ENCODE measurements at places on chromosomes 3 and 15.

- no peak for DNase-seq
These were observed 100.7 kb downstream of the ARPP21 start for GRCh38 chr3:35739964-35740527.

DNA sequence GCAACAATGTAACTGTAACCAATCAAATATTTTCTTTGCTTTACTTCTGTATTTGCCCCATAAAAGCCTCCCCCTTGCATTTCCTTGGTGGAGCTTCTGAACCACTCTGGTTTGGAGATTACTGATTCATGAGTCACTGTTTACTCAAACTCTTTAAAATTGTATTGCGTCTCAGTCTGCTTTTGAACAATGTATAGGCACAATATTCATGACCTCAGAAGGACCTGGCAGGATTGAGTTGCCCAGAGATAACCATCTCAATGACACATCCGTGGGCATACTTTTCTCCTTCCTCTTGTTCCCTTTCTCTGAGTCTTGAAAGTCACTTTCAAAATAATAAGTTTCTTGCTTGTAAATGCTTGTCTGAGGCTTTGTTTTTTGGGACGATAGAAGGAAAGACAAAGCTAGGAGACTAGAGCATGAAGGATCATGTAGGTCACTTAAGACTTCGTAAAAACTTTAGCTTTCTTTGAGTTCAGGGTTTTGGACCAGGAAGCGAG lies 57.1 kb upstream of the POU1F1 start:
- no peak for DNase-seq

GRCh38 chr15:100952566-100952965 lies 33.4 kb downstream of the LRRK1 start:
- no peak for DNase-seq

DNA sequence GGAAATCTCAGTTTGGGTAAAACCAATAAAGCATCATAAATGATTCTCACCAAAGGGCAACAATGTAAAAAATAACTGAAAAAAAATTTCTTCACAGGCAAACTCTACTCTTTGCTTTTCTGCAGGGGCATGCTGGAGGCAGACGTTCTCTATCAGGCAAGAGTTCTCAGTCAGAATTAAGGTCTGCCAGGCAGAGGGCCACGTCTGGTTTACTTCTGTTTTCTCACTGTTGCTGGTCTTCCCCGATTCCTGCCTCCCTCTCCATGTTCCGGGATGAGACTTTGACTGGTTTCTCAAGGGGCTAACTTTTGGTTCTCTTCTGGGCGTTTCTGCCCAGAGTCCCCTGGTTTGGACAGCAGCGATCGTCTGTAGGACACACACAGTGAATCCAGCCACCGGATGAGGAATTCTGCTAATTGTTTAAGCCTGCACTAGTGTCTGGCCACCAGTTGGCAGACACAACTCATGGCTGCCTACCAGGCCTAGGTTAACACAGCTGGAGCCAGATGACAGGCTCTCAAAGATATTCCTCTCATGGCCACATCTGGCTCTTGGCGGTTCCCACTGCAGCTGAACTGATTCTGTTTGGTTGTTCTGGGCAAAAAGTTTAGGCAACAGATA lies 273.1 kb downstream of the FOXP1 start:
- DNase-seq, result no peak

DNA sequence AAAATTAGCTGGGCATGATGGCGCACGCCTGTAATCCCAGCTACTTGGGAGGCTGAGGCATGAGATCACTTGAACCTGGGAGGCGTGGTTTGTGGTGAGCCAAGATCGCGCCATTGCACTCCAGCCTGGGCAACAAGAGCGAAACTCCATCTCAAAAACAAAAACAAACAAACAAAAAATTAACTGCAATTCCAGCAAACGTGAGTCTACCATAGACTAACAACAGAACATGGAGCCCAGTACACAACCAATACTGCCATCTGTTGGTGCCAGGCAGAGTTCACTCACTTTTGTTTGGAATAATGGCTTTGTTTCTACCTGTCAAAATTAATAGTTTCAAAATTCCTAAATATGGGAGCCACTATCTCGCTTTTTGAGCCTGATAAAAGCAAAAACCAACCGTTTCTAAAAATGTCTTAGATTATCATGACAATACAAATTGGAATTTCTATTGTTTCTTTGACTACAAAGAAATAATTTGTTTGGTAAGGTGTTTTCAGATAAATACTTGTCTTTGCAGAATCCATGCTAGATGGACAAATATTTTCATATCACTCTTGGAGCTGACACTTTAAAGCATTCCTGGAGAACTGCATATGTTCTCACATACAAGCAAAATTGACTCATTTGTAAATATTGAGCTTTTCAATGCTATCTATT lies 45.0 kb downstream of the GPR176 start:
- DNase-seq, result no peak

DNA sequence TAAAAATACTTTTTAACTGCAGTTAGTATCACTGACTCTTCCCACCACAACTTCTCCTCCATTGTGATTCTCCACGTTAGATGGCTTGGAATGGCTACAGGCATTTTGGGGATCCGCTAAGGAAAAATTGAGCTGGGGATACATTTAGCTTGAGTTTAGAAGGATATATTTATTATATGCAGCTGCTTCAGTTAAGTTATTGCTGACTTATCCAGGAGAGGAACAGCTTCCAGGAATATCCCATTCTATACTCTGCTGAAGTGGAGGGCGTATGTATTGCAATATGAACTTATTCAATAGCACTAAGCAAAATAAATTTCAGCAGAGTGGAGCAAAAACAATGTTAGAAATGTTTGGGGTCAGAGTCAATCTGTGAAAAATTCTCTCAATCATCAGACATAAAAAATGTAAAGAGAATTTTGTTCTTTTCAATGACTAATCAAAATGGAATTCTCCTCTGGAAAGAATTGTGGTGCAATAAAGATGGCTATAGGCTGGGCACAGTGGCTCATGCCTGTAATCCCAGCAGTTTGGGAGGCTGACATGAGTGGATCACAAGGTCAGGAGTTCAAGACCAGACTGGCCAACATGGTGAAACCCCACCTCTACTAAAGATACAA lies 84.7 kb downstream of the NCEH1 start:
- no peak for DNase-seq

DNA sequence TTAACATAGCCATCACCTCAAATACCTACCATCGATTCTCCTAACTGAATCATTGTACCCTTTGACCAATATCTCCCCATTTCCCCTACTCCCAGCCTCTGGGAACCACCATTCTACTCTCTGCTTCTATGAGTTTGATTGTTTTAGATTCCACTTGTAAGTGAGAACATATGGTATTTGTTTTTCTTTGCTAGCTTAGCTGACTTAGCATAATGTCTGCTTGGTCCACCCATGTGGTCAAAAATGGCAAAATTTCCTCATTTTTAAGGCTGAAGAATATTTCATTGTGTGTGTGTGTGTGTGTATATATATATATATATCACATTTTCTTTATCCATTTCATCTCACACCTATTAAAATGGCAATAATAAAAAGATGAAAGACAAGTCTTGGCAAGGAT lies 469.3 kb downstream of the FHIT start:
- DNase-seq, result no peak

DNA sequence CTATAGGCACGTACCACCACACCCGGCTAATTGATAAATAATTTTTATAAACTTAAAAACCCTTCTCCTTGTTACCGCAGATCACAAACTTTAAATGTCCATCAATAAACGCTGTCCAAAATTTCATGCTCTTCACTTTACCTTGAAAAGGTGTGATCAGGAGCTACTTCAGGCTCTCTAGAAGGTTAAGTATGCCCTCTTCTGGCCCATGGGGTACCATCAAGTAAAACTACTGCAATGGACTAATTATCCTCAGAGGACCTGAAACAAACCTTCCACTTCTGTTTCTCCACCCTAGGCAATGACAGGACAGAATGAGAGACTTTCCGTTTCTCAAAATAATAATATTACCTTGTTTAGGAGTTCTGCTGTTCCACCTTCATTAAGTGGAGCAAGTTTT lies 9.2 kb downstream of the LZTFL1 start:
- no peak for DNase-seq

GRCh38 chr15:60772395-60773120 lies 293.6 kb upstream of the ICE2 start:
- no peak for DNase-seq

DNA sequence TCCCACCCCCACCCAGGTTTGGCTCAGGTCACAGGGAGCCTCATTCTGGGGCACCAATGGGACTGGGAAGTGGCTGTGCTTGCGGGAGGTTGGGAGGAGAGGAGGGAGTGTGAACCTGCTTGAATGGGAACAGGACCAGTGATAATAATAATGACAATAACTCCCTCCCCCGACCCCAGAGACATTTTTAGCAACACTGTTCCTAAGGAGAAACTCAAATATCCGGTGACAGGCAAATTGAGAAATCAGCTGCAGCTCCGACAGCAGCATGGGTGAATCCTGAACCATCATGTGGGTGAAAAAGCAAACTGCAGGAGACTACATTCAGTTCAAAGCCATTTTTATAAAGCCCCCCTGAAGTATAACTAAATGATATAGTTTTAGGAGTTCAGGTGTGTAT lies 11.6 kb upstream of the RPL29 start:
- no peak for DNase-seq

- no peak for DNase-seq
These were observed 20.8 kb downstream of the CCR1 start for GRCh38 chr3:46187341-46187700.

DNA sequence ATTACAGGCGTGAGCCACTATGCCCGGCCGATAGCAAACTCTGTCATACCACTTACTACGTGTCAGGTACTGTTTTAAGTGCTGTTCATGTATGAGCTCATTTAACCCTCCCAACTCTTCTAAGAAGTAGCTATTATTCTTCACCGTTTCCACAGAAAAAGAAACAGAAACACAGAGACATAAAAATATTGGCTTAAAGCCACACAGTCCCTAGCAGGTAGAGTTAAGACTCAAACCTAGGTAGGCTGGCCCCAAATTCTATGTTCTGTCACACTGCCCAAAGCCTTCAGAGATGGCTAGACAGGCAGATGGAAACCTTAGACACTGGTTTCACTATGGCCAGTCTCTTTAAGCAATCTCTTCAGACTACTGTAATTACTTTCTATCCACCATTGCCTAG lies 149.8 kb upstream of the KCNMB2 start:
- DNase-seq, result no peak

GRCh38 chr3:131401978-131402377 lies 20.4 kb downstream of the NUDT16 start:
- DNase-seq, result no peak

DNA sequence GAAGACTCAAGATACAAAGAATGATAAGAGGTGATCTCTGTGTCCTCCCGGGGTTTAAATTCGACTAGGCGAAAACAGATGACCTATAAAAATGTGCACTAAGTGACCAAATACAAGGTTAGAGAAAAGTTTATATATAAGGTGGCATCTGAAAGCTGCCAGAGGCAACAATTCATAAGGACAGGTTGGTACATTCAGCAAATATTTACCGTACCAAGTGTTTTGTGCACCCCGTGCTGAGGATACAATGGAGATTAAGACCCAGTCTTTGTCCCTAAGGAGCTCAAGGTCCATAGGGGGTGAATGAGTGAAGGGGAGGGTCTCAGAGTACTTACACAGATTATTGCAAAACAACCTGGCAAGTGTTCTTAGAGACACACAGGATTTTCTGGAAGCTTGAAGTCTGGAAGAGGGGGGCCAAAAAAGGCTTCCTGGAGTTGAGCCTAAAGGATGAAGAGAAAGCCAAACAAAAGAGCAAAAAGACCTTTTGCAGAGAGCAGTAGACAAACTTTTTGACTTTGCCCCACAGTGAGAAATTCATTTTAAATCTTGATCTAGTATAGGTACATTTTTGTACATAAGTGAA lies 71.4 kb upstream of the LRIG1 start:
- no peak for DNase-seq

GRCh38 chr15:26103002-26103404 lies 239.9 kb upstream of the ATP10A start:
- no peak for DNase-seq

GRCh38 chr3:138740072-138740471 lies 94.7 kb downstream of the PIK3CB start:
- no peak for DNase-seq

DNA sequence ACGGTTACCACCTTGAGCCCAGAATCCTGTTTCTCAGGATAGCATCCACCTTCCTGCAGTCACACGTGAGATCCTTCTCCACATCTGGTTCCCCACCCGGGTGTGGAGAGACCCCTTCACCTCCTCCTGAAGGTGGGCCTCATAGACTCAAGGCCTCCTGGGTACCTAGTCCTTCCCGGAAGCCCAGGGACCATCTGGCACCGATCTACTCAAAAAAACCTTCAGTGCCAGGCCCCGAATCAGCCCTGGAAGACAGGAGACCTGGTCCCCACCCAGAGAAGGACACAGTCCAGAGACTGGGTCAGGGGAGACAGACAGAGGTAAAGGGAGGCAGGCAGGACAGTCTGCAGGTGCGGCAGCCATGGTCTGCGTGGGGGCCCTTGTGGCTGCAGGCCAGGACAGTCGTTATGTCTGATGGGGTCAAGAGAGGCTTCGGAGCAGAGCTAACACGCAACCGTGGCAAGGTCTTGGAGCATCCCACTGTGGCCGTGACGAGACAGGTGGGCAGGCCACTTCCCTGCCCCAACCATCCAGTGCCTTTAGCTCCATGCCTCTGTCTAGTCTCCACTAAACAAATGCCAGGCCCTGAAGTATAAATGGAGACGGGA lies 112.2 kb upstream of the ABHD17C start:
- DNase-seq, result no peak

- no peak for DNase-seq
These were observed 23.5 kb upstream of the ATP2C1 start for GRCh38 chr3:130870423-130870822.

DNA sequence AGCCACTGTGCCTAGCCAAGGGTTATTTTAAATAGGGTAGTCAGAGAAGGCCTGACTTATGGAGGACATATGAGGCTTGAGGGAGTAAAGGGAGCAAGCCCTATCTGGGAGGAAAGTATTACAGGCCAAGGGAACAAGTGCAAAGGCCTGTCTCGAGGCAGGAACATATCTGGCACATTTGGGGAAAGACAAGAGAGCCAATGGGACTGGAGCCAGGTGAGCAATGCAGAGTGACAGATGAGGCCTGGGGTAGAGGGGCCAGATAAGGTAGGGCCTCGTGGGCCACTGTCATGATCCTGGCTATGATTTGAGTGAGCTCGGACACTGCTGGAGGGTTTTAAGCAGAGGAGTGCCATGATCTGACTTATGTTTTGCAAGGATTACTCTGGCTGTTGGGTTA lies 43.8 kb downstream of the DCP1A start:
- DNase-seq, result no peak

DNA sequence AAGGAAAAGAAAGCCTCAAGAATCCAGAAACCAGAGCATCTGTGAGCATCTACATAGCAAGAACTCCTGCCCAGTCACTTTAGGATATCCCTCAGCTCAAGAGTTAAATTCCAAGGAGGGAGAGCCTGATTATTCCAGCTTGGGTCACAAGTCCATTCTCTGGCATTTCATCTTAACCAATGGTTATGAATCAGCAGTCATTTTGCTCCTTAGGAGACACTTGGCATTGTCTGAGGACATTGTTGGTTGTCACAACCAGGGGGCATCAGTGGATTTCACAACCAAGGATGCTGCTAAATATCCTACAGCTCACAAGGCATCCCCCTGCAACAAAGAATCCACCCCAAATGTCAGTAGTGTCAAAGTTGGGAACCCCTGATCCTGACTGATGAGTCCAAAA lies 51.0 kb upstream of the LMCD1 start:
- no peak for DNase-seq

GRCh38 chr3:108608750-108609149 lies 19.2 kb downstream of the DZIP3 start:
- DNase-seq, result no peak

GRCh38 chr3:75692061-75692460 lies 27.9 kb downstream of the FRG2C start:
- no peak for DNase-seq
